ENCODE measurements at places on chromosomes 1 and 21.

DNA sequence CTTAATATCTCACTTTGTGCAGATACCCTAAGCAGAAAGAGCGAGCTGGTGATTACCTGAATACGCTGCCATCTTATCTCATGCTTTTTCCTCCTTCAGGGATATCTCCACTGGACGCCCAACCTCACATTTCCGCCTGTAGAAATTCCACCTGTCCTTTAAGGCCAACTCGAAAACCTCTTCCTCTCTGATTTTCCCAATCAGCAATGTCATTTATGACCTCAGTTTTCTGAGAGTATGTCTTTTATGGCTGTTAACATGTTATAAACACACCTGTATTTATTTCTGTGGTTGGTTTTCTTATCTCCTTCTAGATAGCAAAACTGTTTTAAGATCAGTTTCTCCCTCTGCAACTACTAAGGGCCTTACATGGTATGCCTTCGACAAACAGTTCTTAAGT, 41.1 kb downstream of the CD34 start:
- no peak for DNase-seq

DNA sequence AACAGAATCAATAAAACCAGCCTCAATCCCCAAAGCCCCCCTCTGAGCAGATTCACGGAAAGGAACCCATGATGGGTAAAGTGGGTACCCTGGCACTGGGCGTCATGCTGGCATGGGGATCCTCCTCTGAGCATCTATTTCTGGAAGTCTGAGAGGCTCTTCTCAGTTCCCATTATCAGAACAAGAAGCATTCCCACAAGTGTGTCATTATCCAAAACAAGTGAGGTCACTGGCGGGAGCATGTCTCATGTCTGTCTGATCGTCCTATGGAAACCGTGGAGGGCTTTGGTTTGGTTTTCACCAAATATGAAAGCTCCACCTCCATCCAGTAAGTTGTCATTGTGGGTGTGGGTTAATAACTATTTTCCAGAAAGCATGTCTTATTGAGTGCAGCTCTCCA, 70.7 kb downstream of the PGM1 start:
- DNase-seq = no peak

GRCh38 chr1:201463071-201463552, 5.9 kb downstream of the PHLDA3 start:
- DNase-seq = no peak

DNA sequence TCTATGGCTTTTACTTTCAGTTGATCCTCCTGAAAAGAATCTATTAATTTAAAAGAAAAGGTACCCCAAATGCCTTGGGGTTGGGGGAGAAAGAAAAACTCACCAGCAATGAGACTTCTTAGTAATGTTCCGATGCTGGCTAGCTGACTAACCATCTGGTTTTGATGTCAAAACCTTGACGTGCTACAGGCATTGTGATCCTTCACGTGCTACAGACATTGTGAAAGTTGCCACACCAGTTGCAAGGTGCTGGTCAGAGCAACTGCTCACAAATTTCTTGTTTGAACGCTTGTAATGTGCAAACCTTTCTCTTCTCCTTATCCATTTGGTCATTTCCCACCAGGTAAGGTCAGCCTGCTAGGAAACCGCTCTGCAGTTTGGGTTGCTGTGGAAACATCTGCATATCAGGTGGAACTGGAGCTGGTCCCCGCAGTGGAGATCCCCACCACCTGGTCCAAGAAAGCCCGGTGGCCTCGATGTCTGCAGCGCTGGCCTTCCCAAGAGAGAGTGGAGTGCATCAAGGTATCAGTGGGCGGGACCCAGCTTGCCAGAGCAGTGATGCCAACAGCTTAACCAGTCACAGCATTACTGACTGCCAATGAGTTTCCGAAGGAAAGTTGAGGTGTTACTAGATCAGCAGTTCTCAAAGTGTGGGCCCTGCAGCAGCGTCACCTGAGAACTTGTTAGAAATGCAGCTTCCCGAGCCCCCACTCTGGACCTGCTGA, 16.1 kb downstream of the MAB21L3 start:
- DNase-seq = no peak

- DNase-seq = no peak
These were observed 76.6 kb downstream of the RGL1 start for GRCh38 chr1:183881387-183882131.

DNA sequence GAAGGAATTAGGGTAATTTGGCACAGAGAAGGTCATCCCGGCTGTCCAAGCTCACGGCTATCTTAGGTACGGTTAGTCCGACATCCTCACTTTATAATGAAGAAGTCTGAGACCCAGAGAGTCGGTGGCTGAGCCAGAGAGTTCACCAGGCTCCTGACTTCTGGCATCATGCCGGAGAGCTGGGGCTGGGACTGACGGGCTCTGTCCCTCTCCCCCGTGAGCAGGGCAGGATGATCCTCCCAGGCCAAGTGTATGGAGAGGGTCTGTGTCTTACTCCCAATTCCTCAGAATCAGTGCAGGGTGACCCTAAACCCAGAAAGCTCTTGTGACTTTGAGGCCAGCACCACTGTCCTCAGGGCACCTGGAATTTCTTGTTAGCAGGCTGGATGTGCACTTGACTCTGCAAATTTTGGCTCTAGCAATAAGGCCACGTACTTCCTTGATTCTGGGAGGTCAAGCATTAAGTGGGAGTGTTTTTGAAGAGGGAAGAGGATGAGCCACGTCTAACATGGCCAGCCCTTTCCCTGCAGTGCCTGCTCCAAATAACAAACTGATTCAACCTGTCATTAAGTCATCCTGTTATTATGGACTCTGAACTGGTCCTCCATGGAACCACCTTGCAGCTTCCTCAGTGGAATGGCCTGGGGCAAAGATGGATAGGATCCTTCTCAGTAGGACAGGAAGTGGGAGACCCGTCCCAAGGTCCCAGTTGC, 20.8 kb upstream of the BTG2 start:
- no peak for DNase-seq

- DNase-seq = no peak
These were observed 49.4 kb upstream of the DESI2 start for GRCh38 chr1:244603498-244603897.

DNA sequence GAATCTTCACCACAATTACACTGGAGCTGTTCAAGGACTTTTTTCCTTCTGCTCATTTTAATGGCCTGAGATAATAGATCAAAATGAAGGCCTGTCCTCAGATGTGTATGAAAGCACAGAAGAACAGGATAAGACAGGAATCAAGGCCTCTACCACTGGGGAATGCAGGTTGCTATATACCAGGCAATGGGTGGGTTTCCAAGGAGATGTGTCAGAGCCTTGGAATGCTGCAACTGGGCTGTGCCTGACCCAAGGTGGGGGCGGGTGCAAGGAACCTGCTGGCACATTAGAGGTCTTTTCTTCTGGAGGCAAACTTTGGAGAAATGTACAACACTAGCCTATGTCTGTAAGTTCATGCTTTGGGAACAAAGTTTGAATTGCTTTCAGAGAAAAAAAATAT, 21.7 kb upstream of the LAMC2 start:
- DNase-seq = no peak

GRCh38 chr1:59415881-59416280, 119.0 kb downstream of the FGGY start:
- DNase-seq = no peak

- peak; percentile 88 for DNase-seq
These were observed 9.2 kb upstream of the LAD1 start for GRCh38 chr1:201408176-201408833.

GRCh38 chr1:29298246-29298645, 61.9 kb downstream of the PTPRU start:
- DNase-seq = no peak

DNA sequence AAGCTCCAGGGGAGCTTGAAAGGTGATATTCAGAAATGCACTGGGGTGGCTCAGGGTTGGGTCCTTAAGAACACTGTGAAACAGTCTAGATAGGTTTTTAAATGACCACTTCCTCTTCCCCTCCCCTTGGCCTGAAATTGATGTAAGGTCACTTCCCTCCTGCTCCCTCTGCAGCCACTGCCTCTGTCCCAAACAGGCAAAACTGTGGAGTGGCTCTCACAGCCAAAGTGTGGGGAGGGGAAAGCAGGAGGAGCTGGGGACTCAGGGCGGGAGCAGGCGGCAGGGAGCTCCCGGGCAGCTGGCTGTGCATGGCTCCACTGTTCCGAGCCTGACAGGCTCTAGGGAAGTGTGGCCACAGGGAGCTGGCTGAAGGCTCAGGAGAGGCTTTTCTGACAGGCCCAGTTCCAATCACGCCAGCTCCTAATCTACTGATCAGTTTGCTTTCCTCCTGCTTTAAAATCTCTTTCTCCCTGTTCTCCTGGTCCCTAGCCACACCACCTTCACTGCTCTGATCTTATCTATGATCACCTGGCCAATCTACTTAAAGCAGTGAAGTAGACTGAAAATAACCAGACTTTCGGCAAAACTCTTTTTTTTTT, 5.1 kb upstream of the CSRP1 start:
- no peak for DNase-seq

DNA sequence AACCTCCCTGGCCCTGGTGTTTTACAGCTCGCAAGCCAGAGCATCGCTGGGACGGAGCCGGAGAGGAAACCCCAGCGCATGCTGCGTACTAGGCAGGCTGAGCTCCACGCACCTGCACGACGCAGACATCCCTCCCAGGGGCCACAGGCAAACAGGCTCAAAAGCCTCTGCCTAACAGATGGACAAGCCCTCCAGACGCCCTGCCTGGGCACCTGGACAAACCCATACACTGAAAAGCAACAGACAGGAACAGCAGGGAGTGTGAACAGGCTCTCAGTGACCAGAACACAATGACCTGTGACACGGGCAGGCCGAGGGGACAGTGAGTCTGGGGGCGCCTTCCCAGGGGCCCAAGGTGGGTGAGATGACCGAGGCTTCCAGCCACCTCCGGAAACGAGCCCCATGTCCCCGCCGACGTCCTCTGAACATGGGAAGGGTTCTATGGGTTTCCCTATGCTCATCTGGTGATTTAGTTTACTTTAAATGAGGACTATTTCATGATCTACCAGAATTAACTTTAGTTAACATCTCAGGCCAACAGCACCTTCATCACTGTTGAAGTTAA, 40.3 kb downstream of the NPHP4 start:
- peak; percentile 39 for DNase-seq

DNA sequence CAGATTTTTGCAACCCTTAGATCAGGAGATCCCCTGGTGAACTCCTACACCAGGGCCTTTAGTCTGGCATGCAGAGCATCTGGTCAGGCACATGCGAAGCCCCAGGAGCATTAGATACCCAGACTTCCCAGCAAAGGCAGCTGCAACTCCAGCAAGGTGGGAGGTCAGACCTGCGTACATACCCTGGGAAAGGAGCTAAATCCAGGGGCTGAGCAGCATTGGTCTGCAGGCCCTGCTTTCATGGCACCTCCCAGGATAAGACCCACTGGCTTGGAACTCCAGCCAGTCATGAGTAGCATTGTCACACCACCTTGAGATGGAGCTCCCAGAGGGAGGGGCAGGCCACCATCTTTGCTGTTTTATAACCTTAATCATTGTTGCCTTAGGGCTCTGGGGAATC, 92.3 kb downstream of the KCNT2 start:
- no peak for DNase-seq

- no peak for DNase-seq
These were observed 135.2 kb upstream of the RUNX3 start for GRCh38 chr1:25065321-25065721.

DNA sequence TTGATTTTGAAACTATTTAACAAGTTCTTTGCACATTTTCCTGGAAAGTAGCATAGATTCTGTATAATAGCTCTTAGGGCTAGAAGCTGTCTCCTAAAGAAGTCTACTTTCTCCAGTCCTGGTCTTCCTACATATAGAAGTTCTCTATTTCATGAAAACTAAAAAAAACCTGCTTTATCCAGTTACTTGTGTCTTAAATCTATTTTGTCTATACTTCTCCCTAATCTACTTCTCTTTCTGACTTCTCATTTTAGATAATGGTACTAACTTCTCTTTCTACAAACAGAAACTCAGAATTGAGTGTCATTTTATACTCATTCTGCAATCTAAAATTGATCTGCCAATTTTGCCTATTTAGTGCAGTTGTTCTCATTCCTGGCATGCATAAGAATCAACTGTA, 28.7 kb downstream of the PDE4B start:
- DNase-seq = no peak

DNA sequence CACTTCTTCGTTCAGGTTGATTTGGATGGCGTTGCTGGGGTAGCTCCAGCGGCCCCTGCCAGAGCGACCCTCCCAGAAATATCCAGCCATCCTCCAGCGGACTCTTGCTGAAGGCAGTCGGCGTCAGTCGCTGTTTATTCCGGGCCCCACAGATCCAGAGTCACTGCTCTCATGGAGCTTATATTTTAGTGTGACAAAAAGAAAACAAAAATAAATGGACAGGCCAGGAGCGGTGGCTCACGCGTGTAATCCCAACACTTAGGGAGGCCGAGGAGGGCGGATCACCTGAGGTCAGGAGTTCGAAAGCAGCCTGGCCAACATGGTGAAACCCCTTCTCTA, 791 bp upstream of the CFAP298 start:
- DNase-seq = no peak

DNA sequence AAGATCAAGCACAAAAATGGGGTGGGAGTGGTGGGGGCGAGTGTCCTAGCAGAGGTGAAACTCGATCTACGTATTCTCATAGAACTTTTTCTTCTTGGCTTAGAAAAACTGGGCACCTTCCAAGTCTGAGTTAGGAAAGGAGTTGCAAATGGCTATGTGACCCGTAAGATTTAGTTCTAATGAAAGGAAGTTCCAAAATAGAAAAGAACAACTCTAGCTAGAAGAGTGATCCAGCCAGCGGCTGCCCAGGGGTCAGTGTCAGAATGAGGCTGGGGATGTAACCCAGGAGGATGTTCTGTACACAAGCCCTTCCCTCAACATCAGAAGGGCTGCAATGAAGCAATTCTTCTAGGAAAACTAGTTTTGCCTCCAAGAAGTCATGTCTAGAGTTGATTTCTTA, 5.2 kb downstream of the MTARC1 start:
- no peak for DNase-seq

DNA sequence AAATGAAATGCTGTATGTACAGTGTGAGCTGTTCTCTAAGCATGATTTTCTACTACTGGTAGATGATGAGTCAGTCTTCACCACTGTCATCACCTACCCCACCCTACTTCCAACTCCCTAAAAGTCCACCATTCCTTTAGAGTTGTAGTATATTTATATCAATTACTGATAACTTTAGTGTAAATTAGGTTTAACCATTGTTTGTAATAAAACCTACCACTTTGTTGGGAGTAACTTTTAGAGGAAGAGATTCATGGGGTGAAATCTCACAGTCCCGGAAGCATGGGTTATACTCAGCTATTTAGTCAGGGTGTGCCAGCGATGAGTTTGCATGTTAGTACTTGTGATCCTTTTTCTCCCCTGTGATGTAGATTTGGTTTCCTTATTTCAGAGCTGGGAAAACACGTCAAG, 17.1 kb downstream of the MORC3 start:
- DNase-seq = no peak

DNA sequence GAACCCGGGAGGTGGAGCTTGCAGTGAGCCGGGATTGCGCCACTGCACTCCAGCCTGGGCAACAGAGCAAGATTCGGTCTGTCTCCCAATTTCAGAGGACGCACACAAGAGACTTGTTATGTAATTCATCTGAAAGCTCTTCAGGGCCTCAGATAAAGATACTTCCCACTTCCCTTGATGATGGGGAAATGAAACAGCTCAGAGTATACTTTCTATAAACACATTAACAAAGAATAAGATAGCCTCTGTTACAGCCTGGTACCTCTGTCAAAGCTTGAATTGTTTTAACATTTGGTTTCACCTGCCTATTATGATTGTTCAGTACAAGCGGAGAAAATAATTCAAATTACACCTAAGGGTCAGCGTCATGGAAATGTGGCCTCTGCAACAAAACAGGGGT, 622.9 kb upstream of the ADGRL4 start:
- no peak for DNase-seq
